ENCODE measurements at places on chromosomes 13 and 19. TPM values are rescaled to one million over a fixed set of nuclear protein-coding genes. Genes with fewer than 3 reads are reported as not detected.

The ERCC1 gene
- 56.5 TPM for total RNA-seq

- no peak for DNase-seq
Measured at GRCh38 chr19:6318772-6319171, 14.6 kb downstream of the ACER1 start.

DNA sequence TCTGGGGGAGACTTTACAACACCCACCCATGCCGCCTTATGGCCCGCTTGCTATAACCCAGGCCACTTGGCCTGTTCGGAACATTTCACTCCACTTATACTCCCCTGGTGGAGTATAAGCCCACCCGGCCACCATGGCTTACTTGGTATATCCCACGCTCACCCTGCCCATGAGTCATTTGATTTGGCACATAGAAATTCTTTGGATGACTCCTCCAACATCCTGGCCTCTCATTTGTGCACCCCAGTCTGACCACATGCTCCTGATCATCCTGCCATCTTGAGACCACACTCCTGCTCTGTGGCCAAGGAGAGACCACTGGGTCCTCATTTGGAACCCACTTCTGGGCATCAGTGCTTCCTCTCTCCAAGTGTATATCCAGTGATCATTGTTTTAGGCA lies 5.2 kb downstream of the SPACA6 start:
- peak; percentile 14 for DNase-seq

DNA sequence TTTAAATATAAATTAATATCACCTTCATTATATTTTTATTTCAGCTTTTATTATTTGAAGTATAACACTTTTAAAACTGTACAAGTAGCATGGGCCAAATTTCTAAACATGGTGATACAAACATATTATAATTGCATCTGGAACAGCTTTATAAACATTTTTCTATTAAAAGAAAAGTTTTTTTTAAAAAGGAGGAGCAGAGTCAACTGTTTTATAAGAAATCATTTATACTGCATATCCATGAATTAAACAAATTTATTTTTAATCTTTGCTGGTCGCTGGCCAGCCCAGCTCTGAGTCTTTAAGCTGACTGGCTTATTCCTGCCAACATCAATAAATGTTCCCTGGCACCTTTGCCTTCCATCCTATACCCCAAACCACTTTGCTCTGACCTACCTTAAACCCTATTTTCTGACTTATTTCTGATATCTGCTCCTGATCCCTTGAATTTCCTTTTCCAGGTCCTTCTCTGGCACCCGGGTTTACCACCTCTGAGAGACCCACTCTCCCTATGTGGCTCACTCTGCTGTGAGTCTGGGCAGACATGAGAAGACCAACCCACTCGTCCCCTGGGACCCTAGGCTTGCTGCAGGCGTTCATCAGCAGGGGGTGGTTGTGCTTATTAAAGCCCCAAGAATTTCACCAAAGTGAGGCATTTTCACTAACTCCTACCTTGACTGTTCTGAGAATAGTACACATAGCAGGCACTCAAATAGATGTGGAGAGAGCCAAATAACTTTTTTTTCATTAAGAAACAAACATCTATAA lies 220.3 kb downstream of the KLF12 start:
- no peak for DNase-seq

The SOX1 gene
- not detected for total RNA-seq

DNA sequence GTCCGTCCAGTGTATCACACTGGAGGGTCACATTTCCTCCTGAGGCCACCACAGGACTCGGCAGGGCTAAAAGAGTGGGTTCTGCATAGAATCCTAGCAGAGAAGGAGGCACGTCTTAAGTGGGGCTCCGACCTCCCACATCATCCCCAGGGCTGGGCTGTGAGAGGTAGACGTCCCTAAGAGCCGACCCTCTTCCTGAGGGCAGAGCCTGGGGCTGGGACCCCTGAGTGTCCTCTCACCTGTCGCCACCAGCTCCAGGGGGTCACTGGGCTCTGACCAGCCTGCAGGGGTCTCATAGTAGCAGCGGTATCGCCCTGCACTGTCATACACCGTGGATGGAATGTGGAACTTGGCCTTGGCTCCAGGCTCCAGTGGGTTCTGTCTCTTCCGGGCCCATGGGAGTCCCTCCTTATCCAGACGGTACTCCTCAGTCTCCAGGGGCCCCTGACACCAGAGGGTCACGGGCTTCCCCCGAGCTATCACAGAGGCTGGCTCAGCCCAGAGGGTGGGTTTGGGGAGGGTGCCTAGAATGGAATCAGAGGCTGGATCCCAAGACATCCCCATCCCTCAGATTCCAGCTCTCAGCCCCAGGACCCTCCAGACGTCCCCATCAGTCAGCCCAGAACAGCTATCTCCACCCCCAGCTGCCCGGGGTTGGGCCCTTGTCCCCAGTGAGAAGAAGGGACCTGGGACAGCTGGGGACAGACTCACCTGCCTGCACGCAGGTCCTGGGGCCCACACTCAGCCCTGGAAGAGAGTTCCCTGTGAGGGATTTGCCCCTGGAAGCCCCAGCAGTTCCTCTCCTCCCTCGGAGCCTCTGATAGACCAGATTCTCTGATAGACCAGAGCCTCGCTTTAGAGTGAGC lies 590 bp downstream of the LILRB5 start:
- DNase-seq = no peak

DNA sequence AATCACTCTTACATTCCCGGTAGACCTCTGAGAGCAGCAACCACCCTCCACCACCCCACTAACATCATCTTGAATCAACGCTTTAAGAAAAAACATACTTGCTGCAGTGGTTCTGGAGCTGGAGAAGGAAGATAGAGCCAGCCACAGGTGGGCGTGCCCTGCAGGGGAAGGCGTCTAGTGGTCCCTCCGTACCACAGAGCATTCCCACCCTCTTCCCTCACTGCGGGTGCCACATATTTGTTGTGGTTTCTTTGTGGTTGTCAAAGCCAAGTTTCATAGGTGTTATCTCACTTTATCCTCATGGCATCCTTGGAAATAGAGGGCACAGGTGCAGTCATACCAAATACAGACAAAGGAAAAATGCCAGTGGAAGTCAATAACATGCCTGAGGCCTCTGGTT lies 22.2 kb downstream of the COL4A2 start:
- no peak for DNase-seq

The PGLYRP1 gene
- total RNA-seq = not detected

GRCh38 chr19:52691215-52691610 lies 43.6 kb downstream of the ZNF611 start:
- no peak for DNase-seq

- no peak for DNase-seq
Measured at GRCh38 chr19:5054551-5055456, 85.9 kb downstream of the KDM4B start.

DNA sequence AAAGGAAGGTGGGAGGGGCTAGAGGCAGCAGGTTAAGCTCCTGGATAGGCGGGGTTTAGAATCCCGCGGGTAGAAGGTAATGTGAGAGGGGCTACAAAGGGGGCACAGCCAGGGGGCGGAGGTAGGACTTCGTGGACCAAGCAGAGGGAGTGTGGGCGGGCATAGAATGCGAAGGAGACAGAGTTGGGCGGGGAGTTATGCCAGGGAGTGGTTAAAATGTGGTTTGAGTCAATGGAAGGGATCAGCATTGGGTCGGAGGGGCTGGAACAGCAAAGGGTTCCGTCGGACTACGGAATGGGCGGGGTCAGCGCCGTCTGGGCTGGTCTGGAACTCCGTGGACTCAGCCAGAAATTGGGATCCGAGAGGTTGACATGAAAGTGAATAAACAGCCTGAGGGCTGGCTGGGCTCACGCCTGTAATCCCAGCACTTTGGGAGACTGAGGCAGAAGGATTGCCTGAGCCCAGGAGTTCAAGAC lies 3.0 kb downstream of the LTBP4 start:
- DNase-seq = no peak

DNA sequence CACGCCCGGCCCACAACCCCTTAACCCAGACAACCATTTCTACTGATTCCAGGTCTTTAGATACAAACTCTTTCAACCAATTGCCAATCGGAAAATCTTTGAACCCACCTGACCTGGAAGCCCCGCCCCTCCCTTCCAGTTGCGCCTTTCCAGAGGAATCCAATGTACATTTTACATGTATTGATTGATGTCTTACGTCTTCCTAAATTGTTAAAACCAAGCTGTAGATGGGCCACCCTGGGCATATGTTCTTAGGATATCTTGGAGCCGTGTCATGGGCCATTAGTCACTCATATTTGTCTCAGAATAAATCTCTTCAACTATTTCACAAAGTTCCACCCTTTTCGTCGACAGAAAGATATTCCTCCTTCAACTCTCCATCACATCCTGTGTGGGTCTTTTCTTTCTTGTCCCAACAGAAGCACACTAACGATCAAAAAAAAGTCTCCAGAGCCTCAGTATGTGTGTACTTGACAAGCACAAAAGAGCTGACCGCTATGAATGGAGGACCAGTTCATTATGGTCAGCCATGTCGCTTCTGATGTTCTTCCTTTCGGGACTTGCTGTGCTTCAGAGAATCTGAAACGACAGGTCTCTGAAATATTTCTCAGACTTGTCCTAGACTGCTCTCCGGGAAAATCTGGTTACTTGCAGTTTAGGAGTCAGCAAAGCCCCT lies 601 bp upstream of the ZNF749 start:
- no peak for DNase-seq

The FAM83E gene
- not detected for total RNA-seq

The SIGLEC8 gene
- not detected for total RNA-seq

The CEACAM7 gene
- total RNA-seq = 0.17 TPM

DNA sequence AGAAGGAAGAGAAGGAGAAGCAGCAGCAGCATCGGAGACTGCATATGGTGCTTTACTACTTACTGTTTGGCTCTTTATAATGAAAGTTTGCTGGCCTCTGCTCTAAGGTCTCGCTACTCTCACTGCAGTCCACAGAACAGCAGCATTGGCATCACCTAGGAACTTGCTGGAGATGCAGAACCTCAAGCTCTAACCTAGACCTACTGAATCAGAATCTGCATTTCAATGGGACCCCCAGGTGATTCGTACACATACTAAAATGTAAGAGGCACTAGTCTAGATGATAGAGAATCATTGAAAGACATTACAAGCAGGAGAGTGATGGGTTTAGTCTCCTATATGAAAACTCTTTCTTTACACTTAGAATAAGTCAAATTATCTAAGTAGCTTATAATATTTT lies 270.6 kb downstream of the KLF5 start:
- no peak for DNase-seq

- DNase-seq = no peak
Measured at GRCh38 chr13:65260946-65261891, 1968.9 kb downstream of the PCDH9 start.

GRCh38 chr13:110503037-110503901 lies 58.3 kb downstream of the RAB20 start:
- DNase-seq = no peak

- no peak for DNase-seq
Measured at GRCh38 chr13:98506322-98506721, 70.6 kb downstream of the STK24 start.

GRCh38 chr13:75334634-75335447 lies 147.1 kb downstream of the TBC1D4 start:
- no peak for DNase-seq

GRCh38 chr19:39341129-39341718 lies 997 bp upstream of the SAMD4B start:
- DNase-seq = no peak

- DNase-seq = no peak
Measured at GRCh38 chr13:33775339-33776108, 42.4 kb upstream of the RFC3 start.

DNA sequence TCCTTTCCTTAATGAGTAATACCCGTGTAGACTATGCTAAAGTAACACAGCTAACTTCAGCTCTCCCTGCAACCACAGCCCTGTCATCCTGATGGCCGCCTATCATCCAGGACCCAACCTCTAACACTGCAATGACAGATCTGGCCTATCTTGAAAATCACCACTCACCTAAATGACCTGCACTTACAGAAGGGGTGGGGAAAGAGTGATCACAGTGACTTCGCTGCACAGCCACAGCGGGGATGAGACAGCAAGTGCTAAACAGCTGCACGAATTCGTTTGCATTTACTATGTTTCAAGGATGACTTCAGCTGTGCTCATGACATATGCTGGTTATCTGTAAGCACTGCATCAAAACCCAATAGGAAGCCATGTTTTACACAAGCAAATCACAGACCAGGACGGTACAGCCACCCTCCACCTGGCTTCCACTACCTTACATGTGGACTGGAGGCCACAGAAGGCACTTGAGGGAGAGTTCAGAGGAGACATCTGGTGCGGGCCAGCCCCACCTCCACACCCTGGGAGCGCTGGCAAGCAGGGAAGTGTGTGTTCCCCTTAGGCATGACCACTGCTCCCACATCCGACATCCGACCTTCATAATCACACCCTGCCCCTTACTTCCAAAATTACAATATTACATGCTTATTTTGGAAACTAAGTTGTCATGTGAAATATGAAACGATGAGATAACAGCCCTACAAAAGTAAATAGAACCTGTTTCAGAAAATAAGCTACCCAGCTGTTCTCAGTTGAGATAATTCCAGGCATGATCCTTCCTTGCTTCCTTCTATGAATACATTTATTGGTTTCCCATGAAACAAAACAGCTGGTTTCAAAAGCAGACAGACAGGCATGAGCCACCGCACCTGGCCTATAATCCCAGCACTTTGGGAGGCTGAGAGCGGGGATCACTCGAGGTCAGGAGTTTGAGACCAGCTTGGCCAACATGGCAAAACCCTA lies 95.7 kb downstream of the STK24 start:
- no peak for DNase-seq

The ZNF729 gene
- not detected for total RNA-seq

- DNase-seq = no peak
Measured at GRCh38 chr13:40316301-40316700, 350.1 kb downstream of the FOXO1 start.

DNA sequence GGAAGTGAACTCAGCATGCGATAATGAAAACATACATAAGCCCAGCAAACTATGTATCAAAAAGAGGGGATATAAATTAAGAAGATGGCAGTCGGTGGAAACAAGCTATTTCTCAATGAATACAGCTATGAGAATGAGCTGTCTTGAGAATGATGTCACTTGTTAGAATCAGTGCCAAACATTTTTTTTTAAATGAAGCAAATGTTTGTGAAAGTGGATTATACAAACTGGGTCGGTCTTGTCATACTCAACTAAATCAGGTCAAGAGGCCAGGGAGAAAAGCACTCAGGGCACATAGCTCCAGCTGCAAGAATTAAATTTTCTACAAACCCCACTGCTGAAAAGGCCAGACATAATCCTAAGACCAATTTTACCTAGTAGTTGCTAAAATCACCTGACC lies 1048.4 kb downstream of the SLITRK1 start:
- no peak for DNase-seq

The MCF2L gene
- total RNA-seq = 7.8 TPM

- DNase-seq = no peak
Measured at GRCh38 chr13:76523740-76524340, 362.4 kb downstream of the KCTD12 start.

The GPC5 gene
- total RNA-seq = 0.34 TPM
